ENCODE measurements at places on chromosomes 3 and 15. TPM values are rescaled to one million over a fixed set of nuclear protein-coding genes. Genes with fewer than 3 reads are reported as not detected.

GOLIM4 gene
- polyA plus RNA-seq: 44.6 TPM

ANKUB1 gene
- not detected for polyA plus RNA-seq

- DNase-seq: no peak
Observed at GRCh38 chr3:153972862-153973261, 148.3 kb upstream of the ARHGEF26 start.

GRCh38 chr3:46736006-46736872 lies 18.6 kb upstream of the PRSS50 start:
- DNase-seq: no peak

DNA sequence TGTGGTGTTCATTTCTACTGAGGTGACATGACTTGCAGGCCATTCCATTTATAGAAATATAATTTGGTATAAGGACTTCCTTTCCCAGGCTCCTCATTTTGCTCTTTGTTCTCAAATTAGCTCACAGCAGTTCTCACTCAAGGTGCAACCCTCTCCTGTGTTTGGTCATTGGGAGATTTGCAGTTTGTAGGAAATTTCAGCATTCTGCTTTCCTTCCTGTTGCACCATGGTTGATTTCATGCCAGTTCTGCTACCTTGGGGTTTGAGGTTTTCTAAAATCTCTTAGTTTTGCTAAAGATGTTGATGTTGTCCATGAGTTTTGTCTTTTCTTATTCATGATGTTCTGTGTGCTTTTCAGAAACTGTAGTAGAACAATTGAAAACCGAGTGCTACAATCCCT lies 65.7 kb upstream of the PROK2 start:
- DNase-seq: no peak

Measured in IMR-90 (cell line).